ENCODE measurements at places on chromosomes 11 and 22.

DNA sequence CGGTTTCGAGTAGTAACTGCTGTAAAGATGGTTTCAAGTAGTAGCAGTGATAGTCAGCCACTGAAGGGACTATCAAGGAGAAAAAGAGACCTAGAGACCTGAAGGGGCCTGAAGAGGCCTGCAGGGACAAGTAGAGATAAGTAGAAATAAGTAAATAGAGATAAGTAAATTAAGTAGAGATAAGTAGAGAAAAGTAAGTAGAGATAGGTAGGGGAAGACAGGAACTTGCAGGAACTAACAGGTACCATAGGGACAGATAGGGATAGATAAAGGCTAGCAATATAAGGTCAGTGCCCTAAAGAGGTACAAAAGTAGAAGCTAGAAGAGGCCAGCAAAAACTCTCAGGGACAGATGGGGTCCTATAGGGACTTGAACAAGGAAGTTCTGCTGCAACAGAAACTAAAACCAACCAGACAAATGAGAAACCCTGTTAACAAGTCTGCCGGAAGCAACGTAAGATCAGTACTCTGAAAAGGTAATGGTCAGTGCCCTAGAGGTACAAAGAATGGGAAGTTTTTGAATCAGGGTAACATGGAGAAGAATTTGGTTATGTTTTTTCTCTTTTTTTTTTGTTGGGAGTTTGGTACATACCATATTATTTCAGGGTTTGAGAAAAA lies 9.6 kb upstream of the SC5D start:
- DNase-seq = no peak

GRCh38 chr11:102603091-102603490 lies 22.0 kb downstream of the MMP20 start:
- peak; percentile 11 for DNase-seq

- DNase-seq = no peak
Measured at GRCh38 chr11:123851110-123851509, 34.4 kb downstream of the TMEM225 start.

- DNase-seq = no peak
Measured at GRCh38 chr11:18705651-18706281, 7.2 kb downstream of the TMEM86A start.

GRCh38 chr22:37109242-37109917 lies at the start of gene TMPRSS6:
TMPRSS6 (minus strand) TSS chr22:37109713; CDS start chr22:37103417, 6,296 bp downstream.
- no peak for DNase-seq

DNA sequence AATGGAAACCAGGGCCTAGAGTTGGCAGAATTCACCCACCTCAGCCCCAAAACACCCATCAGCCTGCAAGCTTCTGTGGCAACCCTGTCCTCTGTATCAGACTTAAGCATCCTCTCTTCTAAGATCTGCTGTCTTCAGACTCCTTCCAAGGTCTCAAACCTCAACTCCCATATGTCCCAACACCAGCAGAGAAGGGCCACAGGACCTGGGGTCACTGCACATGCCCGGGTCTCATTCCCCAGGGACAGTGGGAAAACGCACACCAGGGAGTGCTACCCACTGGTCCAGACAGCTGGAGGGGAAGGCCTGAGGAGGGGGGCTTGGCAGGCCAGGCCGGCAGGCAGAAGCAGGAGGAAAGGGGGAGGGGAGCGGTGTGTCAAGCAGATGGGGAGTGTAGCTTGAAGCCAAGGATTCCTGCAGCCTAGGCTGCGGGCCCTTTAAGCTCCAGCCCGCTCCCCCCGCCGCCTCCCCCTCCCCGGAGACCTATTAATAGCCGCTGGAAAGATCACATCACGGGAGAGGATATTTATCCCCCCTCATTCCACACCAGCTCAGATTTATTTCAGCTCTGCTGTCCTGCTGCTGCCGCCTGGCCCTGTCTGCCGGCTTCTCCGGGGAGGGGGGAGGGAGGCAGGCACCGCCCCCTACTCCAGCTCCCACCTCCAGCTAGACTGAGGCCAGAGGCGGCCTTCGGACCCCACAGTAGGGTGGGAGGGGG lies 16.7 kb downstream of the BCL9L start:
- peak; percentile 61 for DNase-seq

GRCh38 chr11:75465701-75466531 lies 32.9 kb upstream of the KLHL35 start:
- peak; percentile 6 for DNase-seq

- no peak for DNase-seq
Measured at GRCh38 chr11:63564784-63565350, 1.7 kb upstream of the PLAAT2 start.

DNA sequence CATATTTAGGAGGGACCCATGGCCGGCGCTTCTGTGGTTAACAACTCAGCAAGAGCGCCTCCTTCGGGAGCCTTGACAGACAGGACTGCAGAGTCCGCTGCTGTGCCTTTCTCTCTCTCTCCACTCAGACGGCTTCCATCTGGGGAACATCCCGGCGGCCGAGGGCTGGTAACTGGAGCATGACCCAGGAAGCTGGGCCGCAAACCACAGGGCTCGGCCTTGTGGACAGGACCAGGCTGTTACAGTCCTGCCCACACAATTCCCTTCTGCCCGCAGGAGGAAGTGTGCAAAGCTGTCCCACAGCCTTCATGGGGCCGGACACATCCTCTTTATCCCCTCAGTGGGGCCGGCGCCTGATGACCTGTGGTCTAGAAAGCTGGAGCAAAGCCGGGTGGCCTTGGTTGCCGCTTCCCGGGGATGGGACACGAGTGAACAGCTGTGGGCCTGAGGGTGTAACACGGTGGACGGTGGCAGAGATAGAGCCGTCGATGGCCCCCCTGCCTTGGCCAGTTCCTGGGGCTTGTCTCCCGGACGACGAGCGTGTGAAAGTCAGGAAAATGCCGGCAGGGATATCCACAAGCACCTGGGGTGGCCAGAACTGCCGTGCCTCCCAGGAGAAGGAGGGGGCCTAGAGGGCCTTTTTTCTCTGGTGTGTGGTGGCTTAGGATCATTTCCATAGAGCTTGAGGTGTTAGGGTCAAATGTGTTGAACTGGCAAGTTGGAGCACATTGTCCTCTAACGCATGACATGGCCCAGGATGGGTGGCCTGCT lies 50.1 kb downstream of the FBLN1 start:
- DNase-seq = no peak

- DNase-seq = no peak
Measured at GRCh38 chr11:74989260-74989638, 516 bp downstream of the NEU3 start.

DNA sequence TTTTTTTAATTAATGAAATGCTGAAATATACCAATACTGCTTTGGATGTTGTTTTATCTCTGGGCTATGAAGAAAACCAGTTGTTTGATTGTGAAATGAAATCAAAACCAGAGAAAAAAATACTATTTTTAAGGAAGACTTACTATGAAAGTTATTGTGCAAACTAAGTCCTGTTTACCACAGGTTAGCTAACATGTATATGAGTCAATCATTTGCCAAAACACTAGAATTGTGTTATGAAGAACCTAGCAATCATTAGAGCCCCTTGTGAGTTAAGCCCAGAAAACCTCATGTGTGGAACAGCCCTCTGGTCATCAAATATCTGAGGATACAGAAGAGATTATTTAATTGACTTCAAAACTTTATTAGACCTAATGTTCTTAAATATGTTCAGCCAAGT lies 83.7 kb downstream of the FAT3 start:
- DNase-seq = no peak

- no peak for DNase-seq
Measured at GRCh38 chr11:111107501-111107900, 138.0 kb upstream of the POU2AF2 start.

GRCh38 chr11:58097437-58097836 lies 27.9 kb downstream of the OR9I1 start:
- DNase-seq = no peak

DNA sequence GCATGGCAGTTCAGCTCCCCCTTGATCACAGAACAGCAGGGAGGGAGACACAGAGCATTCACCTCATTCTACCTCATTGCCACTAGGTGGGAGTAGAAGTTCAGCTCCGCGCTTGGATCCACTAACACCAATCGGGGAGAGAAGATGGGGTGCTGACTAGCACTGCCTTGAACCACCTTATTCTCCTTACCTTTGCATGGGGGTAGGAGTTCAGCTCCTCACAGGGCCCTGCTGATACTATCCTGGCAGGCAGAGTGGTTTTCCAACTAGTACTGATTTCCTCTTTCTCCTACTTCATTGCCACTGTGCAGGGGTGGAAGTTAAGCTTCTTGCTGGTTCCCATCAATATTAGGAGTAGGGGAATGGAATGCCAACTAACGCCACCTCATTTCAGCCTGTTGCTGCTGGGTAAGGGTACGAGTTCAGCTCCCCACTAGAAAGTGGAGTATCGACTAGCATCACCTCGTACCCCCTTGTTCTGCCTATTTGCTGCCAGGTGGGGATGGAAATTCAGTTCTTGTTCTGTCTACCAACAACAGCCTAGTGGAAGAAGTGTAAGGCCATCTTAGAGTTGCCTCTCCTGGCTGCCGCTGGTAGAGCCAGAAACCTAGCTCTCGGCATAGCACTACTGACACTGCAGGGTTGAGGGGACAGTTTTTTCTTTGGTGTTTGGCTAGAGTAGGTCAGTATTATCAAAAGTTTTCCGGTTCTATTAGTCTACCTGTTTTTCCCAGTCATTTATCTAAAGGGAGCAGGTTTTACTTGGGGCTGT lies 550.9 kb upstream of the CCDC90B start:
- peak; percentile 47 for DNase-seq

GRCh38 chr22:45671783-45672563 lies at the start of gene ATXN10:
ATXN10 (plus strand) TSS chr22:45671834; CDS start chr22:45672064, 230 bp downstream.
- DNase-seq = peak; percentile 53

GRCh38 chr22:27476729-27477128 lies 324.8 kb downstream of the MN1 start:
- peak; percentile 81 for DNase-seq

DNA sequence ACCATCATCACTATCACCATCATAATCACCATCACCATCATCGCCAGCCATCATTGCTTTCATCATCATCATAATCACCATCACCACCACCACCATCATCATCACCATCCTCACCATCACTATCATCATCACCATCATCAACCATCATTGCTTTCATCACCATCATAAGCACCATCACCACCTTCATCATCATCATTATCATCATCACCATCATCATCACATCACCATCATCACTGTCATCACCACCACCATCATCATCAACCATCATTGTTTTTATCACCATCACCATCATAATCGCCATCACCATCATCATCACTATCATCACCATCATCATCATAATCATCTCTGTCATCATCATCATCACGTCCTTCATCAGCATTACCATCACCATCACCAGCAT lies 9.3 kb upstream of the OSBPL5 start:
- DNase-seq = no peak

- DNase-seq = no peak
Measured at GRCh38 chr11:97963528-97964331, 1057.0 kb upstream of the CNTN5 start.

- no peak for DNase-seq
Measured at GRCh38 chr11:35964841-35965240, 21.0 kb downstream of the LDLRAD3 start.

DNA sequence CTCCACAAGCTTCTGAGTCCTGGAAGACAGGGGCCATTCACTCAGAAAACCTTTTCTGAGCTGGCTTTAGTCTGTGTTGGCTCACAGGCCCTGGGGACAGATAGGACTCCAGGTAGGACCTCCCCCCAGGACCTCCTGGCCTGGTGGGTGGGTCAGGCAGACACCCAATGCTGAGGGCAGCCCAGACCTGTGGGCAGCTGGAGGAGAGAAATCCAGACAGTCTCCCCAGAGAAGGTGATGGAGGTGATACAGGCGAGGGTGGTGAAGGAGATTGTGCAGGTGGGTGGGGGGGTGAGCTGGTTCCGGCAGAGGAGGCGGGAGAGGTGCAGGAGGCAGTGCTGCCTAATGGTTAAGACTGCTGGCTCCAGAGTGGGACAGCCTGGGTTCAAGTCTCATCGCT lies 15.6 kb downstream of the LRRC32 start:
- no peak for DNase-seq

GRCh38 chr22:34880662-34881061 lies 185.3 kb upstream of the ISX start:
- DNase-seq = no peak

DNA sequence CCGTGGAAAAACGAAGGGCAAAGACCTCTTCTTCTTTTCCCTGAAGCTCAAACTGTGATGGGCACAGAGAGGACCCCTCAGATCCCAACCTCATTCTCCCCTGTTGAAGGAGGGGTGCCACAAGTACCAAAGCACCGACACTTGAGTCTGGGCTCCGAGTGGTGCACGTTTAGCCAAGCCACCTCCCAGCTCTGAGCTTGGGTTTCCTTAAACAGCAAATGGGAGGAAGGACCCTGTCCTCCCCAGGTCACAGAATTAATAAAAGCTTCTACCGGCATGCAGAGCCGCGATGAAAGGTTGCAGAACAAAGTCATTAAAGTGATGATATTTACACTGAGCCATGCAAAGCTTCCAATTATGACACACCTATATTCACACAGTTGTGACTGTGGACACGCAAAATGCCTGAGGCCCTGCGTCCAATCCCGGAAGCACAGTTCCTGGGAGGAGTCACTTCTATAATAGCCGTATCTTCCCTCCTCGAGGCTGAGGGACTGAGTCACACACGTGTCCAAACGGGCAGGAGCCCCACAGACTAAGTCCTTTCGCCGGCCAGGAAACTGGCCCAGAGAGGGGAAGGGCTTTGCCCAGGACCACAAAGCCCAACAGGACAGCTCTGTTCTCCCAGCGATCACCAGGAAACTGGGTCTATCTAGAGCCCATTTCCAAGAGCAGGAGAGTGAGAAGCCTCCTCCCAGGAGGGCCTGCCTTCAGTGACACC lies 922 bp upstream of the CSNK1E start:
- peak; percentile 91 for DNase-seq

DNA sequence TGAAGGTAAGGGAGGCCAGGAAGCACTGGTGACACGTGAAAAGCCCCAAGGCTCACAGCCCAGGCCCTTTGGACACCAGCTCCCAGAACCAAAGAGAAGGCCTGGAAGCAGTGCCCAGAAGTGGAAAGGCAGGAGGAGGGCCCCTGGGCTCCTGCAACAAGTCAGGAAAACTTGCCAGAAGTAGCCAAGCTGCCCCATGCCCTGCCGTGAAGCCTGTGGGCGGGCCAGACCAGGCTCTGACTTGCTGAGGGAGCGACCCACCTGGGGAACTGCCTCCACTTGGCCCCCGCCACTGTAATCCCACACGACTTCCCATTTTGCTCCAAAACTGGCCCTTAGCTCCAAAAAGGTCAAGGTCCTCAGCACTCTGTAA lies 51.3 kb upstream of the ARFGAP3 start:
- DNase-seq = no peak

GRCh38 chr22:50436015-50436830 lies 38.6 kb downstream of the SBF1 start:
- no peak for DNase-seq

DNA sequence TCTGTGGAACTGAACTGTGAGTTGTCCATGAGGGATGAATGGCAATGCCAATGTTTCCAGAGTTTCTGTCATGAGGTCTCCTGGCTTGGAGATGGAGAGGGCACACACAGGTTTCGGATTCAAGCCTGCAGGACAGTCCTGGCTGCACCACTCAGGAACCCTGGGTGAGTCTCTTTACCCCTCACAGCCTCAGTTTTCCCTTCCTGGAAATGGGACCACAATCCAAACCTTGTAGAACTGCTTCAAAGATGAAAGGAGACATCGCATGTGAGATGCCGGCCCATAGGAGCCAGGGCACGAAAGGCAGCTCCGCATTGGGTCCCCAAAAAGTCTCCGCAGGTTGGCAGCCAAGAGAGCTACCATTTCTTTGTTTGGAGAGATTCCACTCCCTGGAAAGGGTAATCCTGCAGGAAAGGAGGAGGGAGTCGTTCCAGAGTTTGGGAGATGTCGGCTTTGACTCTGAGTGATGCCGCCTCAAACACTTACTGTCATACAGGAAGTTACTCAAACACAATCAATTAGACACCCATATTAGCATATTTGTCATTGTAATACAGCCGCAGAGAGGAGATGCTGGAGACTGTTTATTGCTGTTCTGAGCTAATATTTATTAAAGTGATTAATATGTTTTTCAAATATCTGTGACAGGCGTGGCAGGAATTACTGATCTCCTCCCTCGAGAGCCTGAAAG lies 318.3 kb downstream of the MN1 start:
- DNase-seq = no peak

Measured in ACHN (cell line).